Mesendoderm (in vitro differentiated cells): ENCODE measurements at places on chromosomes 13 and 19.

GRCh38 chr19:41421314-41421713 is 5.9 kb downstream of the B3GNT8 start:
- no peak for DNase-seq

- DNase-seq: peak; percentile 26
Observed at GRCh38 chr13:40115426-40115825, 460.0 kb downstream of the COG6 start.

DNA sequence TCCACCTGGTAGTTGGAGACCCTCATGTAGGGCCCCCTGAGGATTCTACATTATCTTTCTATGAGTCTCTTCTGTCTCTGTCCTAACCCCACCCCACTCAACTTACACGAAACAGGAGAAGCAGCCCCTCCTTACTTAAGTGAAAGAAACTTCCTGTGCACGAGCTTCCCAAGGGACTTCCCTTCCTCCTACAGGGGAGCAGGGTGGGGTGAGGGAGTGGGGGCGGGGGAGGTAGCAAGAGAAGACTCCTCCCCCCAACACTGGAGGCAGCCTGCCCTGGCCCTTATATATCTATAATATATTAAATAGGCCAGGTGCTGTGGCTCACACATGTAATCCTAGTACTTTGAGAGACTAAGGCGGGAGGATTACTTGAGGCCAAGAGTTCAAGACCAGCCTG is 5.5 kb upstream of the PDE4C start:
- DNase-seq: no peak

GRCh38 chr13:48457578-48458242 is 44.8 kb upstream of the LPAR6 start:
- DNase-seq: no peak

GRCh38 chr13:31869582-31869981 is 130.3 kb downstream of the RXFP2 start:
- DNase-seq: no peak

GRCh38 chr19:17074634-17075034 is 618 bp downstream of the HAUS8 start:
- no peak for DNase-seq

DNA sequence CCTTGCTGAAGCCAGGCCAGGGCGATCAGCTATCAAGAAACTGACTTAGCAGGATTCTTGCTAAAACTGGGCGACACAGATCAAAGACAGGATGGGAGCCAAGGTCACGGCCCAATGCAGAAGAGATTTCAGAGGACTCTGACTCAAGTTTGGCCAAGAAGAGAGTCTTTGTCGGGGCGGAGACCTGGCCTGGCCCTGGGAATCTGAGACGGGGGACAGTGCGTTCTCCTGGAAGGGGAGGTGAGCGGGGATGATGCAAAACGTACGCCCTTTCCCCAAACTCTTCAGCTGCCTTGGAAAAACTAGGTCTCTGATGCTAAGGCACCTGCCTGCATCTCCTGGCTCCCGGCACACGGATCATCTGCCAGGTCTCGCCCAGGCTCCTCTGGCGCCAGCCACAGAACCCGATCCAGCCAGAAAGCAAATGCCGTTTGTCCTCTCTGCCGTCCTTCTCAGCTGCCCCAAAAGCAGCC is 9.8 kb downstream of the MVB12A start:
- no peak for DNase-seq

- peak; percentile 100 for DNase-seq
Observed at GRCh38 chr19:44890366-44891015, 563 bp upstream of the TOMM40 start.

- DNase-seq: peak; percentile 90
Observed at GRCh38 chr13:29884671-29885430, 34.4 kb upstream of the UBL3 start.

DNA sequence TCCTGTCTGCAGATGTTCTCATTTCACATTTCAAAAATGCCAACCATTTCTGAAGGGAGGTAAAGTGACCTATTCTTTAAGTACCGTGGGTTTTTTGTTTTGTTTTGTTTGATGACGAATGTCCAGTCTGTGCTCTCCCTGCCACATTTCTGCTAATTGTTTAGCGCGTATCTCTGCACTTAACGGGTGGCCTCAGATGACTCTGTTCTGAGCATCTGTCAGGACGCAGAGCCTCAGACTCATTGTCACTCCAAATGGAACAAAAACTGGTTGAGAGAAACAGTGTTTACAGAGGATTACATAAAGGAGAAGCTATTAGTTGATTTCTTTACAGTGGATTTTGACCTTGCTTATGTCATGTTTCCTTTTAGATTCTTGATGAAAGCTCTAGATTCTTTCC is 23.7 kb downstream of the TPP2 start:
- DNase-seq: no peak

- DNase-seq: peak; percentile 73
Observed at GRCh38 chr13:42478531-42479156, 95.3 kb upstream of the TNFSF11 start.

GRCh38 chr13:99307247-99307646 is at the start of gene GPR183:
Gene GPR183, minus strand, starts transcription at chr13:99307399. Its CDS starts 11,254 bp downstream, at chr13:99296145.
- DNase-seq: no peak

DNA sequence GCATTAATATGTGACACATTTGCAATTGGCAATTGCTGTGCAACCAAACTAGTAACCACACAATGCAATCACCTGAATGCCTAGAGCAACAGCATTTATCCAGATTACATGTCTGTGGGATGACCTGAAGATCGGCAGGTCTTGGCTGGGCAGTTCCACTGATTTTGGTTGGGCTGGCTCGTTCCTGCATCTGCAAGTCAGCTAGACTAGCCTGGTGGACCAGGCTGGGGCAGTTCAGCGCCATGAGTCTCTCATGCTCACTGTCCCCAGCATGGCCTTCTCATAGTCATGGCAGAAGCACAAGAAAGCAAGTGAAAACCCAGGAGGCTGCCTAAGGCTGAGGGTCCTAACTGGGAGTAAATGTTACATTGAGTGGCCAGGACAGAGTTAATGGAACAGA is 229.1 kb upstream of the TSHZ3 start:
- DNase-seq: no peak

DNA sequence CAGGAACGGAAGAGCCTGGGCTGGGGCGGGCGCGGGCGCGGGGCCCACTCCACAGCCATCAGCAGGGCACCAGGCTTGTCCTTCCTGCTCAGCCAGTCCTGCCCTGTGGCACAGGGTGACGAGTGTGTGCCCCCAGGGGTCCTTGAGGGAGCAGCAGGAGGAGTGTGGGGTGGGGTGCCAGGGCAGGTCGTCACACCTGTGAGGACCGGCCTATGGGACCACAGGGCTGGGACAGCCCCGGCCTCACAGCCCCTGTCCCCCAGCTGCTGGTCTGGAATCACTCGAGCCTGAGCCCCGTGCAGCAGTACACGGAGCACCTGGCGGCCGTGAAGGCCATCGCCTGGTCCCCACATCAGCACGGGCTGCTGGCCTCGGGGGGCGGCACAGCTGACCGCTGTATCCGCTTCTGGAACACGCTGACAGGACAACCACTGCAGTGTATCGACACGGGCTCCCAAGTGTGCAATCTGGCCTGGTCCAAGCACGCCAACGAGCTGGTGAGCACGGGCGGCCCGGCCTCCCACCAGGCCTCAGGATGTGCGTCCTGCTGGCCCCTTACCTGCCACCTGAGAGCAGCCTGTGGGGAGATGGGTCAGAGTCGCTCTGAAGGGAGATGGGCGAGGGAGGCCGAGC is 6.7 kb upstream of the TEKTIP1 start:
- DNase-seq: no peak

GRCh38 chr13:36362914-36363313 is 16.7 kb upstream of the SPART start:
- no peak for DNase-seq

DNA sequence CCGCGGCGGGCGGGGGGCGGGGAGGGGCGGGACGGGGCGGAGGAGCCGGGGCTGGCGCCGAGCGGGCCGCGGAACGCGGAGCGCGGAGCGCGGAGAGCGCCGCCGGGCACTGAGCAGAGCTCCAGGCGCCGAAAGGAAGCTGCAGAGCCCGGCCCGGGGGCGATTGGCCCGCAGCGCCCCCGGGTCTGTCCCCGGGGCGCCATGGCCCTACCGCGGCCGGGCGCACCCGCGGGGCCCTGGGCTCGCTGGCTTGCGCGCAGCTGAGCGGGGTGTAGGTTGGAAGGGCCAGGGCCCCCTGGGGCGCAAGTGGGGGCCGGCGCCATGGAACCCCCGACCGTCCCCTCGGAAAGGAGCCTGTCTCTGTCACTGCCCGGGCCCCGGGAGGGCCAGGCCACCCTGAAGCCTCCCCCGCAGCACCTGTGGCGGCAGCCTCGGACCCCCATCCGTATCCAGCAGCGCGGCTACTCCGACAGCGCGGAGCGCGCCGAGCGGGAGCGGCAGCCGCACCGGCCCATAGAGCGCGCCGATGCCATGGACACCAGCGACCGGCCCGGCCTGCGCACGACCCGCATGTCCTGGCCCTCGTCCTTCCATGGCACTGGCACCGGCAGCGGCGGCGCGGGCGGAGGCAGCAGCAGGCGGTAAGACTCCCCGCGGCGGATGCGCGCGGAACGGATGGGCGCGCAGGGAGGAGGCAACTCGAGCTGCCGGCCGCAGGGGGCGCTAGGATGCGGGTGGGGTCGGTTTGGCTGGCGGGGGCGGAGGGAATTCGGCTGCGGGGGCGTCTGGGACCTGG is at the start of gene PDE4A:
PDE4A (plus strand) TSS at position 95 of the 796 bp plus-strand sequence; CDS start at position 322, 227 bp downstream.
- peak; percentile 40 for DNase-seq

- no peak for DNase-seq
Observed at GRCh38 chr19:5753743-5754142, 30.8 kb downstream of the PRR22 start.

DNA sequence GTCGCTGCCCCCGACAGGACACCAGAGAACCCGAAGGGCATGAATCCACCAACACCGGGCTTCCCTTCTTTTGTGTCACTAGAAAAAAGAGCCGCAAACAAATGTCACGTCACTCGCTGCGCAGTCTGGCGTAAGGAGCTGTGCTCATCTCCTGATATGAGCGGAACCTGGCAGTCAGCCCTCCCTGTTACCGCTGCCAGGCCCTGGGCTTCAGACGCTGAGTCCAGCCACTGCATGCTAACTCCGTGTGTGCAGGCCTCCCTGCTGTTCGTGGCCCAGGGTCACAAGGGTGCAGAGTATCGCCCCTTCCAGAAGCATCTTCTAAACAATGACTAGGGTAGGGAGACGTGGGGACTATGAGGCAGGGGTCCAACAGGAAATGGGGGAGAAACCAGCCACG is 71.3 kb downstream of the SLC7A1 start:
- DNase-seq: no peak

DNA sequence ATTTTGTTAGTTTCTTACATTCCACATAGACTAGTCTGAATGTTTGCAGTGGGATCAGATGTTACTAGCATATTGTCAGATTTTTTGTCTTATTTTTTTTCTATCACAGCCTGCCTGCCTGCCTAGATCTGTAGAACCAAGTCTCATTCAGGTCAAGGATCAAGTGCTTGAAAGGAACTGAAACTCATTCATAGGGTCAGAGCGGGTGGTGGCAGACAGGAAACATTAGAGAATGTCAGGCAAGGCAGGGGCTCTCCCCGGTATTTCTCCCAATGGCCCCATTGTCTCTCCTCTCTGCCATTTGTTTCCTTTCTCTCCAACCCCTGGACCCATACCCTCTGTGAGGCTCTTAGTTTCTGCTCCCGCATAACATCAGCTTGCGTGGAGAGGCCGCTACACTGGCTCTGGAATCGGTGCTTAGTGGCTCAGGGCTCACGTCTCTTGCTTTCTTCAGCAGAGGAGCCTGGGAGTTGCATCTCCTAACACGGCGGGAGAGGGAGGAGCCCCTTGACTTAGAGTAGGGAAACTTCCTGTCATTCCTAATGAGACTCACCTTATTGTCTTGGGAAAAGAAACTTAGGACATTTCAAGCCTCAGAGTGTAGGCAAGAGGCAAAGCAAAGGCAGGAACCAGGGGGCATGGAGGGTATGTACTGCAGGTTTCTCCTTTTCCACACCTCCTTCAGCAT is 35.6 kb upstream of the SPATA13 start:
- DNase-seq: no peak

- no peak for DNase-seq
Observed at GRCh38 chr19:2048959-2049740, 1.9 kb downstream of the MKNK2 start.

DNA sequence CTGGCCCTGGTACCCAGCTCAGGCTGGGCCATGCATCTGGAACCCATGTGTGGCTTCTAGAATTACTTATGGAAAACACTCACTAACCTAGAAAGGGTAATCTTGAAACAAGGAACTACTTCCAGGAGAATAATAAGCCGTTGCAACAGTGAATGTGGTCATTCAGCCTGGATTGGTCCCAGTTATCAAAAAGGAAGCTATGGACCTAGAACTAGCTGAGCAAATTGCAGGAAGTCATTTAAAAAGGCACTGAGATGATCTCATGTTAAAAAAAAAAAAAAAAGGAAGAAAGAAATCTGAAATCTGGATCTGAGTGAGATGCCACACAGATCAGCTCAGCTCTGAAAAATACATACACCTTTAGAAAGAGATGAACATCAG is 59.6 kb downstream of the DCT start:
- no peak for DNase-seq

- peak; percentile 65 for DNase-seq
Observed at GRCh38 chr13:109145631-109146030, 516.2 kb downstream of the MYO16 start.

DNA sequence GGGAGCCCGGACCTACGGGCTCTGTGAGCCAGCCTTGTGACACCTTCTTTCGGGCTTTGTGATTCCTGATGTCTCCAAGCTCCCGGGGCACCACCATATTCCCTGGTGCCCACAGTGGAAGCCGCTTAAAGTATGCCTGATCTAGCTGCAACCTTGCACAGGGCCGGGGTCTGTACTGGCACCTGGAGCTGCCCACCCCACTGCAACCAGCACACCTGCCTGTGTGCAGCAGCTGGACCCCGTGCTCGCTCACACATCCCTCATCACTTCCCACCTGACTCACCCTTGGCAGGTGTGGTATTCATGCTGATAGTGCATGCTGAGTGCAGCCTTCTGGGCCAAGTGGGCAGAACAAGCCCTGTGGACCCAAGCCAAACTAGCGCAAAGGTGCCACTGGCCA is 1981.1 kb upstream of the PCDH20 start:
- no peak for DNase-seq

DNA sequence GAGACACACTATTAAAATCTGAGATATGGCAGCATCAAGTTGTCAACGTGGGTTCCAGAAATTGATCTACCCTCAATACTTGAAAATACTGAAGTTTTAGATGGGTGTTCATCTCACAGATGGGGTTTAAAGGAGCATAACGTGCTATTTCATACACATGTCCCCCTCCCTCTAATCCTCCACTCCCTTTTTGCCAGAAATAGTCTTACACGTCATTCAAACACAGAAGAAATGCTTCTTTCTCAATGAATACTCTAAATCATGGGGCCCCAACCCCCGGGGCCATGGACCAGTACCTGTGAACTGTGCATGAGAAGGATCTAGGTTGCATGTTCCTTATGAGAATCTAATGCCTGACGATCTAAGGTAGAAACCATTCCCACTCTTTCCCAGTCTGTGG is 19.6 kb downstream of the KLF12 start:
- no peak for DNase-seq

- DNase-seq: no peak
Observed at GRCh38 chr19:10724573-10725071, 6.7 kb downstream of the DNM2 start.

- no peak for DNase-seq
Observed at GRCh38 chr13:40534456-40534855, 132.0 kb downstream of the FOXO1 start.
